ENCODE measurements at places on chromosomes 16 and 17.

GRCh38 chr17:60741031-60741430 lies 63.4 kb downstream of the BCAS3 start:
- DNase-seq = no peak

- no peak for DNase-seq
Measured at GRCh38 chr17:82909322-82909904, 69.6 kb upstream of the ZNF750 start.

- no peak for DNase-seq
Measured at GRCh38 chr16:85104821-85105391, 7.4 kb downstream of the CIBAR2 start.

GRCh38 chr17:29138184-29138955 lies 41.8 kb downstream of the MYO18A start:
- DNase-seq = no peak

DNA sequence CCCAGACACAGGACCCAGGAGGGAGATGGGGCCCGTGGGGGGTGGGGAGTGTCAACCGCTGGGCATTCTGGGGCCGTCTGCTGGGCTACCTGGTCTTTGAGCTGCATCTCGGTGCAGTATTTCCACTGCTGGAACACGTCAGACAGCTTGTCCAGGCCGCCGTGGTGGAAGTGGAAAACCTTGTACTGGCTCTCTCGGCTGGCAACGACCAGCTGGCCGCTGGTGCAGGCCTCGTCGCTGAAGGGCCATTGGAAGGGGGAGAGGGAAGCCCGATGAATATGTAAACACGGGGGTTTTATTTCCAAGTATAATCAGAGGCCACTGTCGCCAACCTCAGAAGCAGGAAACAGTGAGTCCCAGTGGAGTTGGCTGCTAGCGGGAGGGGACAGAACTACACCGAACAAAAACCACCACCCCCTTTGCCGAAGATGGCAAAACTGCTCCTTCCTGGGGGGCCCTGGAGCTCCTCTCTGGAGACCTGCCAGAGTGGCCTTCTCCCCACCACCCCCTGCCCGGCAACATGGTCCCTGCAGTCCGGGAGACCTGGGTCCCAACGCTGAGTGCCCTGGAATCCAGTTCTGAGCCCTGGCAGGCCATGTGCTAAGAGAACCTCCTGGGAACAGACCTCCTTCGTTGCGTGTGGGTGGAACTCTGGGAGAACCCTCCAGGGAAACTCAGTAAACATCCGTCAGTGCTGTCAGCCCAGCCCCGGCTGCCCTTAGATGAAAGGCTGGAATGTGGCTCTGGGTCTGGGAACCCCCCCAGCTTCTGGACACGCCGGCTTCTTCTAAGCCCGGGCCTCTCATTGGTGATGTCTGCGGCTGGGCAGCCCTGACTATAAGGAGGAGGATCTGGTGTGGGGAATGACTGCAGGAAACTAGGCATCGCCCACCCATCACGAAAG lies 84.1 kb downstream of the TBC1D16 start:
- peak; percentile 86 for DNase-seq

All from anterior cingulate cortex (tissue), 58 donors.